ENCODE measurements at places on chromosomes 5 and 9.

- peak; percentile 80 for DNase-seq
Observed at GRCh38 chr5:10453545-10453944, 11.9 kb downstream of the ROPN1L start.

DNA sequence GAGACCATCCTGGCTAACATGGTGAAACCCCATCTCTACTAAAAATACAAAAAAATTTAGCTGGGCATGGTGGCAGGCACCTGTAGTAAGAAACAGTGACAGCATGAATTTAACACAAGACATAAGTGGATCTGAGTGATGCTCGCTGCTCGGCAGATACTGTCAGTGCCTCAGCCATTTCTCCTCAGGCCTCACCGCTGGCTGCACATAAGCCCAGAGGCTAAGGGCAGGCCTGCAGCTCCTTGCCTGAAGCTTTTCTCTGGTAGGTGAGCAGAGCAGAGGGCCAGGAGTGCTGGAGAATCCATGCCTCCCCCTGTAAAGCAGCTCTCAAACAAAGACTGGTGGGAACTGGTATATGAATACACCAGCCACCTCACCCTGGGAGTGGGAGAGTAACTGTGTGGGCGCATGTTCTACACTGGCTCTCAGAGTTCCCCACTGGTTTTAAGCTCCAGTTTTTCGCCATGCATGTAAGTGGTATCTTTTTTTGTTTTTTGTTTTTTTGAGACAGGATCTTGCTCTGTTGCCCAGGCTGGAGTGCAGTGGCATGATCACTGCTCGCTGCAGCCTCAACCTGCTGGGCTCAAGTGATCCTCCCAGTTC, 10.3 kb upstream of the CD72 start:
- no peak for DNase-seq

DNA sequence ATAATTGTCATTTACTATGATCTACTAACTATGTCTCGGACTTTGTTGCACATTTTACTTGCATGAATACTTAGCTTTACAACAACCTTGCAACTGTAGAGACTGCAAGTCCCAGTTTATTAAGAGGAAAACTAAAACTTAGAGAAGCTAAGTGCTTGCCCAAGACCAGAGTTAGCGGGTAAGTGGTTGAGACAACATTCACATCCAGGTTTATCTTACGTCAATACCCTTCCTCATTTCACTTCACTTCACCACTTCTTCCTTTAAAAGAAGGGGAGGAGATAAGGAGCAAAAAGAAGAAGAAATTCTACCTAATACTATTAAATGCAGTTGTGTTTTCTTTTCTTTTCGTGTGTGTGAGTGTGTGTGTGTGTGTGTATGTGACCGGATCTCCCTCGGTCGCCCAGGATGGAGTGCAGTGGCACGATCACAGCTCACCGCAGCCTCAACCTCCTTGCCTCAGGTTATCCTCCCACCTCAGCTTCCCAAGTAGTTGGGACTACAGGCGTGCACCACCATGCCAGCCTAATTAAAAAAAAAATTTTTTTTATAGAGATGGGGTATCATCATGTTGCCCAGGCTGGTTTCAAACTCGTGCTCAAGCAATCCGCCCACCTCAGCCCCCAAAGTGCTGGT, 37.4 kb downstream of the MEGF9 start:
- DNase-seq, result no peak

DNA sequence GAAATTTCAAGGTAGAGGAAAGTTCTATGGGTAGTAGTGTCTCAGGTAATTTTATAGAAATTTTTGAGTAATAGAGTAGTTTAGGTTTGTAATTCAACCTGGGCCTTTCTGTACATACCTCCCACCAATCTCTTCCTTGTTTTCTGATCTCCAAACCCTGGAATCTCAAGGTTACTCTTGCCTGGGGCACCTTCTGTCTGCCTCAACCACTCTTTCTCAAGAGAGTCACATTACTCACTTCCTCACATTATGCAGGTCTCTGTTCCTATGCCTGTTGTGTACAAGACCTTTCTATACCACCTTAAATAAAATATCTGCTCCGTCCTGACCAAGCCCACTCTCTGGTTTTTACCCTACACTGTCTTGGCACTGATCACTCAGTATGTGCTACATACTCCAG, 412.6 kb upstream of the CTNND2 start:
- DNase-seq, result peak; percentile 33

GRCh38 chr9:136802321-136802720, 5.4 kb upstream of the RABL6 start:
- DNase-seq, result no peak

- DNase-seq, result no peak
Observed at GRCh38 chr9:127907867-127908659, 8.7 kb upstream of the ST6GALNAC6 start.

- peak; percentile 71 for DNase-seq
Observed at GRCh38 chr5:171495122-171495700, 75.8 kb downstream of the FGF18 start.

- peak; percentile 14 for DNase-seq
Observed at GRCh38 chr5:34970552-34970951, 41.2 kb downstream of the DNAJC21 start.

GRCh38 chr5:139385061-139386049, 2.3 kb upstream of the SLC23A1 start:
- peak; percentile 37 for DNase-seq

GRCh38 chr9:126755317-126755875, 49.4 kb upstream of the ZBTB43 start:
- no peak for DNase-seq

DNA sequence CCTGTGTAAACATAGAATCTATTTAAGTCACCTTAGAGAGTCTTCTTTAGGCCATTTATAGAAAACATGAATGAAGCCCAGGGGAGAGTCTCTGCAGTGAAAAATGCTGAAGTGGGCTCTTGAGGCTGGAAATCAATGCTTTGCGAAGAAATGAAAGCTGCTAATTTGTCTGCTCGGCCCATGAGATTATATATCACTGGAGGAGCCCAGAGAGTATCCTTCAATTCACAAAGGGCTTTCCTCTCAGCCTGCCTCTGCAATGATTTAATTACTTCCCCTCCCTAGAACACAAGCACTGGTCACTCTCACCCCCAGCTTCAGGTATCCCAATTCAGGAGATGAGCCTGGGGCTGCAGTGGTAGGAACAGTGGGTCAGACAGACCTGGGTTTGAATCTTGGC, 8.2 kb upstream of the DRD1 start:
- DNase-seq, result no peak

GRCh38 chr9:35757892-35758275, 3.8 kb upstream of the MSMP start:
- DNase-seq, result no peak

- DNase-seq, result no peak
Observed at GRCh38 chr9:135664266-135664665, 1.2 kb downstream of the LCN9 start.

- DNase-seq, result peak; percentile 65
Observed at GRCh38 chr5:111345731-111346130, 121.5 kb downstream of the CAMK4 start.

DNA sequence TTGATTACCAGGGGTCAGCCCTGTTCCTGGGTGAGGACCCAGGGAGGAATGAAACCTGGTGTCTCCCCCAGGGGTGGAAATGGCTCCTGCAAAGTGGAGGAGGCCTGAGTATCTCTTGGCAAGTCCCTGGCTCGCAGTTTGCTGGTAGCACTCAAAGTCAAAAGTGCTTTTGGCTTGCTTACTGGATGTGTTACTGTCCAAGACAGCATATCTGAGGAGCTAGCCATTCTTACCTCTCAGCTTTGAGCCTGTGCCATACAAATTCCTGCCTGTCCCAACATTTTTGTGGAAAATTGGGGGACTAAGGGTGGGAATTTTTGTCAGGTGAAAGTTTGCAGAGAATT, 9.9 kb downstream of the ZNF618 start:
- peak; percentile 55 for DNase-seq

GRCh38 chr9:131334629-131335367, 45.3 kb downstream of the PLPP7 start:
- no peak for DNase-seq

GRCh38 chr9:33024126-33024965, 727 bp upstream of the DNAJA1 start:
- DNase-seq, result peak; percentile 40

GRCh38 chr5:138792195-138792790, 39.1 kb downstream of the CTNNA1 start:
- DNase-seq, result no peak

- DNase-seq, result no peak
Observed at GRCh38 chr9:92589923-92590322, 54.1 kb upstream of the ECM2 start.

GRCh38 chr5:107393851-107394250, 276.9 kb downstream of the EFNA5 start:
- no peak for DNase-seq

GRCh38 chr9:77417566-77417965, 230.6 kb downstream of the GNA14 start:
- DNase-seq, result peak; percentile 85

- no peak for DNase-seq
Observed at GRCh38 chr5:134005417-134006061, 764 bp upstream of the VDAC1 start.

DNA sequence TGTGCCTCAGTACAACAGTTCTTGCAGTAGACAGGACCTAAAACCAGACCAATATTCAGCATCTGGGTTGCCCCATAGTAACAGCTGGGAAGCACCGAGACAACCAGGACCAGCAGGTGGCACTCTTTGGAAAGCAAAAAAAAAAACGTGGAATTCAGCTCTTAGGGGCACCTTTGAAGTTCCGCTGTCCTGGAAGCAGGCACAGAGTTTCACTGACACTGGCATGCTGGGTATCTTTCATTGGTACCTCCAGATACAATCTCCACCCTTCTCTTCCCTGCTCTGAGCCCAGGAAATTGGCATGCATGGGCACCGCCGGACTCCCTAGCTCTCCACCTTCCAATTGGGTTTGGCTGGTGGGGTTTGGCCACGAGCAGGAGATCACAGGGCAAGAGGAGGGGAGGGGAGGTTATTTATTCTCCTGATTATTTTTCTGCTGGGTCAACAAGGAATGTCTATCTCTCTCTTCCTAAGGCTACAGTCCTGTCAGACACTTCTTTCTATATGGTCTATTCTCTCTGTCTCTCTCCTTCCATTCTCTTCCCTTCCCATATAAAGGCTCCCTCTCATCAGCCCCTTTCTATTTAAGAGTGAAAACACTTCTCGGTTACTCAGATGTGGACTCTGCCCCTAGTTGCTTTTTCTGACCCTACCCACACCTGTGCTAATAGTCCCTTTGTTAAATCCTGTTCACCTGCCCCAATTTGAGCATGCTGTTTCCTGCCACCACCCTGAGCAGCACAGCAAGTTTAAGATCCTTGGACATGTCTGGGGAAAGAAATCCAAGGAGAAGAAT, 1.9 kb upstream of the IDNK start:
- DNase-seq, result peak; percentile 60

All from M059J (cell line).